Activated T-helper 1 cell treated with Interleukin-2 at 50 U/mL for 16 hours (primary cell): ENCODE measurements at places on chromosomes 5 and 9.

DNA sequence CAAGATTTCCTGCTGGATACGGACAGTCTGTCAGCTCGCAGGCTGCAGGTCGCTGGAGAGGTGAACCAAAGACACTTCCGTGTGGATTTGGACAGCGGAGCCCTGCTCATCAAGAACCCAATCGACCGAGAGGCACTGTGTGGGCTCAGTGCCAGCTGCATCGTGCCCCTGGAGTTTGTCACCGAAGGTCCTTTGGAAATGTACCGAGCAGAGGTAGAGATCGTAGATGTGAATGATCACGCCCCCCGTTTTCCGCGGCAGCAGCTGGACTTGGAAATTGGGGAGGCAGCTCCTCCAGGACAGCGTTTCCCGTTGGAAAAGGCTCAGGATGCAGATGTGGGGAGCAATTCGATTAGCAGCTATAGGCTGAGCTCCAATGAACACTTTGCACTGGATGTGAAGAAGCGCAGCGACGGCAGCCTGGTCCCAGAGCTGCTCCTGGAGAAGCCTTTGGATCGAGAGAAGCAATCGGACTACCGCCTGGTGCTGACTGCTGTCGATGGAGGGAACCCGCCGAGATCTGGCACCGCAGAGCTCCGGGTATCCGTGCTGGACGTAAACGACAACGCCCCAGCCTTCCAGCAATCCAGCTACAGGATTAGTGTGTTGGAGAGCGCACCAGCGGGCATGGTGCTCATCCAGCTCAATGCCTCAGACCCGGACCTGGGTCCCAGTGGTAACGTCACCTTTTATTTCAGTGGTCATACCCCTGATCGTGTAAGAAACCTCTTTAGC lies 658 bp downstream of the PCDHGC4 start:
- no peak for DNase-seq

- no peak for DNase-seq
Observed at GRCh38 chr5:11390291-11390767, 513.9 kb downstream of the CTNND2 start.

DNA sequence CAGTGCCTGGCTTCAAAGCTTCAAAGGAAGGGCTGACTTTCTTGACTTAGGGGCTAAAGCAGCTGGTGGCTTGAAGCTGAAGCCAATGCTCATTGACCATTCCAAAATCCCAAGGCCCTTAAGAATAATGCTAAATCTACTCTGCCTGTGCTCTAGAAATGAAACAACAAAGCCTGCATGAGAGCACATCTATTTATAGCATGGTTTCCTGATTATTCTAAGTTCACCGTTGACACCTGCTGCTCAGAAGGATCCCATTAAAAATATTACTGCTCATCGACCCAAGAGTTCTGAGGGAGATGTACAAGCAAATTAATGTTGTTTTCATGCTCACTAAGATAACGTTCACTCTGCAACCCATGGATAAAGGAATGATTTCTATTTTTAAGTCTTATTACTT lies 6.7 kb downstream of the TMEM174 start:
- no peak for DNase-seq

DNA sequence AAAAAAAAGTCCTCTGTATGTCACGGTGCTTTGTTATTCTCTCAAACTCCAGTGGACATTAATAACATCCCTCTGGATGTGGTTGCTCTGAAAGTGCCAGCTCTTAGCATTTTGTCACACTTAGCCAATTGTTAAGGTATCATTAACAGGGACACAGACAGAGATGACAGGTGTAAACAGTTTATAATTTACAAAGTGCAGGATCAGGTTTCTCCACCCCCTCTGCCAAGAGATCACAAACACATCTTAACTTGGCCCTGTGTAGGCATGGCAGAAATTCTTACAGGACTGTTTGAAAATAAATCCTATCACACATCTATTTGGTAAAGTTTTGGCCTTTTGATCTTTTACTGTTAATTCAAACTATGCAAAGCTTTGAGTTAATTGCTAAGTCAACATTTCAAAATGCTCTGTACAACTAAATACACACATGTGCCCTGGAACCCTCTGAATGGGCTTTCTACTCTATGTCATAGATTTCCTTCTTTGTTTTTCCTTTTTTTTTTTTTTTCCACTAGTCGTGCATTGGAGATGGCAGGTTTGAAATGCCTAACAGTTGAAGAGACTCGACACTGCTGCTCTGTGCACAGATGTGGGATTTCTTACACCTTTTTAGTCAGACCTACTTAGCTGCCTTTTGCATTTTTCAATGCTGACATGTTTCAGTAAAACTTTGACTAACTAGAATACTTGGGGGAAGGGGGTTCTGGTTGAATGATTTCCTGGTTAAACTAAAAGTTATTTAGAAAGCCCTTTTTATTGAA lies 41.7 kb downstream of the SEMA6A start:
- DNase-seq: no peak

DNA sequence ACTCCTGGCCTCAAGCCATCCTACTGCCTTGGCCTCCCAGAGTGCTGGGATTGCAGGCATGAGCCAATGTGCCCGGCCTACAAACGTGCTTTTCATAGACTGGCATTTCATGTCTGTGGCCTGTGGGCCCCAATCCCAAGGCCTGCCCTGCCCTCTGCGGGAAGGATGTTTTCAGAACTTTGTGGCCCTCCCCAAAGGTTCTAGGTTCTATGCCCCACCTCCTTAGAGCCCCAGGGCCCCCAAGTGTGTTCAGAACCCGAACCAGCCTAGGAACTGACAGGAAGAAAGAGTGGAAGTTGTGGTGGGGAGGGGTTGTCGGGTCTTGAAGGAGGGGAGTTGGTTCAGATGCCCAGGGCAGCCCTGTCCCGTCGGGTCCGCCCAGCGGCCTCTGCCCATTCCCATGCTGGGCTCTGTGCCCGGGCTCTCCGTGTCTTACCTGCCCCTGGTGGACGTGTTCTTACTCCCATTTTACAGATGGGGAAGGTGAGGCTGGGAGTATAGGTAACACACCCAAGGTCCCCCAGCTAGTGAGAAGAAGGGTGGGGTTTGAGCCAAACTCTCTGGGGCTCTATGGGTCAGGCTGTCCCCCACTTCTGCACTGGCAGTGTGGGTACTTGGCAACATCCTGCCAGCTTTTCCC lies 175.8 kb upstream of the IER5L start:
- no peak for DNase-seq

- DNase-seq: no peak
Observed at GRCh38 chr5:163660486-163660885, 155.1 kb downstream of the MAT2B start.

GRCh38 chr5:175889910-175890684 lies 18.7 kb downstream of the CPLX2 start:
- DNase-seq: no peak

GRCh38 chr5:123709422-123709821 lies 197.4 kb downstream of the CSNK1G3 start:
- no peak for DNase-seq

DNA sequence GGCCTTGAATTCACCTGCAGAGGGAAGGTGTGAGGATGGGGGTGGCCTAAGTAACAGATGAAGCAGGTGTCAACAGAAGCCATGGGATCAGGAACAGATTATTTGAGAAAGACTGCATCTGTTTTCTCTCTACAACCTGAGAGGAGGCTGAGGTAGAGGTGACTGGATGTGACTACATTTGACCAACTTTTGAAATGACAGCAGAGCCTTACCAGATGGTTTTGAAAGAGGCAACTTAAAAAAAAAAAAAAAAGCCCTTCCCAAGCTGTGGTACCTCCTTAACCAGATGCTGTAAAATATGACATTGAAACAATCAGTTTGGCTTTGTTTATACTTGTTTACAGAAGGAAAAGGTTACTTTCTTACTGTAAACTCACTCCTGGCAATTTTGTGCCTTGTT lies 108.6 kb downstream of the TRIO start:
- no peak for DNase-seq

DNA sequence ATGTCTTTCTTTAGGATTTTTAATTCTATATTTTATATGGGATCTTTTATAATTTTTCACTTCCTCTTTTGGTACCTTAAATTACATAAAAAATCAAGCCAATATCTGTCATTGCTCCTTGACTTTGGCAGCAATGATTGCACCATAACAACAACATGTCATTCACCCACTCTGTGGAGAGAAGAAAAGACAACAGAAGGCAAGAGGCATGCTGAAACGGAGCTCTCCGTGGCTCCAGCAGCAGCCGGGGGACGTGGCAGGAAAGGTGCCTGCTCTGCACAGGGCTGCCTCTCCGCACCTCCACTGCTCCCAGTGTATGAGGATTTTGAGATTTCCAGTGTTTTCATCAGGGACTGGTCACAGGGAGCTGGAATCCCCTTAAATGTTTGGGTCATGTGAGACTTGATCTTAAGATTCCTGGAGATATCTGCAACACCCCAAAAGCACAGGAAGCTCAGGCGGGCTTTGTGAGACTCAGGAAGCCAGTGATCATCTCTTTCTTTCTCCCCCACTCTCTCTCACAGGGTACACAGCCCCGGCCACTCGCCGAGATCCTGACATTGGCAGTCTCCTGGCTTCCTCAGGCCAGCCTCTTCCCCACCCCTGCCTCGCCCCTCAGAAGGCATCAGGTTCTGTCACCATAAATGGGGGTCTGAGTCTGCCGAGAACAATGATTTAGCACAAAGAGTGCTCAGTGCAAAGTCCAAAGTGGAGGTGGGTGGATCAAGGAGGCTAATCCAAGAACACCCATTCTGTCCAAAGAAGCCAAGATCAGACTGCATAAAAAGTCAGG lies 74.6 kb downstream of the ACTL7B start:
- DNase-seq: no peak

DNA sequence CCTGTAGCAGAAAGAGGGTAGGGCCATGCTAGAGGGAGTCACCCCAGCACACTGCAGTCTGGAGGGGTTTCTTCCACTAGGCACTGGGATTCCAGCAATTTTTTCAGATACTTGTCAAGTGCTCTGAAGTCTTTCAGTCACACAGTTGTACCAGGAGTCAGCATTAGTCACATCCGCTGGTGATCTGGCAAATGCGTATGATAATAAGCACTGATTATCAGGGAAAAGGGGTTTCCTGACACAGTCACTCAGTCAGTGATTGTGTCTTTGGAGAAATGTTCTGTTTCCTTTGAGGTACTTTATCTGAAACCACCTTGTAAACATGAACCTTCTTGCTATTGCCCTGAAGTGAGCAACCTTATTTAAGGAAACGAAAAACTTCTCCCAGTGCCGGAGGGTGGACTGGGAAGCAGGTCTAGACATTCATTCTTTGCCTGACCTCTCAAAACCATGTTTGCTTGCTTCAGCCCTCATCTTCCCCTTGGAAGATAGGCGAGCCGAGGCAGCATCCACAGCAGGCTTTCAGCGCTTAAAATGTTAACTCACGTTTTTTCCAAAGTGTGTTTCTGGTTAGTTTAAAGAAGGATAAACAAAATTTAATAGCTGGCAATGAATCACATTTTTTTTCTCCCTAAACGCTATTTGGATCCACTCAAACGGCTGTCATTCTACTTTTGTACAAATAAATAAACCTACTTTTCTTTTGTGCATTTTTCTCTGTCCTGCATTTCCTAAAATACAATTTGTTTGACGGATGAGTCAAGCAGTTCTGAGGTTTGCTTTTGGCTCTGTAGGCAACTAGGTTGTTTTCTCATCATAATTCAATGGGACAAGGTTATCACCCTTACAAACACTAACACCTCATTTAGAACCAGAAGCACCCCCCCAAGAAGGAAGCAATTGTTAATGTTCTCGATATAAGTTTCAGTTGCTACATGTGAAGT lies 77.7 kb downstream of the FOXD1 start:
- DNase-seq: no peak

DNA sequence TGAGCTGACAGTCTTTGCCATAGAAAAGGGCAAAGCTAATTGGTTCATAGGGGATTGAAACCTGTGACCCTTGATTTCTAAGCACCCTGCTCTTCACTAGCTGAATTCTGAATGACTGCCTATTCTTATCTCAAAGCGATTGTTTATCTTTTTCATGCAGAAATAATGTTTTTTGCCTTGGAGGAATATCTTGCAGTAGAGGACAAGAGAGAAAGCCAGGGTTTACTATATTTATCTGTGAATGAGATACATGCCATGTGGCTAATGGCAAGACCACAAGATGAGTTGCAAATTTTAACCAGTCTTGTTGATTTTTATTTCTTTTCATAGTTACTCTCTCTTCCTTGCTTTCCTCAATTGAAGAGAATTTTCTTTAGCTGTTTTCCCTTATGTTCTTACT lies 185.0 kb downstream of the CNTLN start:
- DNase-seq: no peak

- DNase-seq: no peak
Observed at GRCh38 chr9:93258818-93259489, 75.0 kb downstream of the WNK2 start.
